Aorta (tissue), 5 donors: ENCODE measurements at places on chromosomes 2 and 18. TPM values are rescaled to one million over a fixed set of nuclear protein-coding genes. Genes with fewer than 3 reads are reported as not detected.
A peak's percentile ranks its signal among the peaks of the same experiment; 100 is the strongest.

UNC80 gene
- not detected for total RNA-seq

MYO7B gene
- total RNA-seq = 2.0 TPM

LIPG gene
- 9.1 TPM for total RNA-seq

FAP gene
- total RNA-seq = 65.8 TPM

SKA1 gene
- 0.42 TPM for total RNA-seq

GRB14 gene
- total RNA-seq = 6.2 TPM

ST6GAL2 gene
- 49.1 TPM for total RNA-seq

CAVIN2 gene
- 23.2 TPM for total RNA-seq

- DNase-seq = no peak
These were observed 103.6 kb downstream of the NXPH2 start for GRCh38 chr2:138676619-138677021.

DNA sequence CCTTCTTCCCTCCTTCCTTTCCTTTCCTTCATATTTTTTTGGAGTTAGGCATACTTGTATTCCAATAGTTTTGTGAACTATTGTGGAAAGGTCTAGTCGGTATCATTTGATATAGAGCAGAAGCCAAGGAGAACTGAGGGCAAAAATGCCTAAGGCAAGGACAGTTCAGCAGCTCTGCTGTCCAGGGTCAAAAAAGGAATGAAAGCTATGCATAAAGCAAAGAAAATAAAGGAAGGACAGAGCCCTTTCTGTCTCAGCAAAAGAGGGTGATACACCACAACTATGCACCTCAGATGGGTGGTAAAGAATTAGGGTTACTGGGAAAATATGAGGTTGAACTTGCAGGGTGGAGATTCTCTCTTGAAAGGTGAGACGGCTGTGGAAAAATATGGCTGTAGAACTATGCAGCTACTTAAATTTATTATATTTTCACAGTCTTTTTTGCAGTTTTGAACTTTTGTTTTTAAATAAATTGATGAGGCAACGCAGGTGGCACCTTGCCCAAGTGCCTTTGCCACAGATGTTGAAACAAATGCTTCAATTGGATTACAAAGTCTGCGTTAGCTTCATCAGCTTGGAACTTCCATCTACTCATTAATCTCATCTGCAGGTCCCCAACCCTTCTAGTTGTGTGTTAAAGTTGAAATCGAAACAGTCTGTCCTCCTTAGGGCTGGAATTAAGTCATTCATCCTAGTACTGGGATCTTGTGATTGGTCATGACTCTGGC is 20.8 kb downstream of the LHCGR start:
- no peak for DNase-seq

DNA sequence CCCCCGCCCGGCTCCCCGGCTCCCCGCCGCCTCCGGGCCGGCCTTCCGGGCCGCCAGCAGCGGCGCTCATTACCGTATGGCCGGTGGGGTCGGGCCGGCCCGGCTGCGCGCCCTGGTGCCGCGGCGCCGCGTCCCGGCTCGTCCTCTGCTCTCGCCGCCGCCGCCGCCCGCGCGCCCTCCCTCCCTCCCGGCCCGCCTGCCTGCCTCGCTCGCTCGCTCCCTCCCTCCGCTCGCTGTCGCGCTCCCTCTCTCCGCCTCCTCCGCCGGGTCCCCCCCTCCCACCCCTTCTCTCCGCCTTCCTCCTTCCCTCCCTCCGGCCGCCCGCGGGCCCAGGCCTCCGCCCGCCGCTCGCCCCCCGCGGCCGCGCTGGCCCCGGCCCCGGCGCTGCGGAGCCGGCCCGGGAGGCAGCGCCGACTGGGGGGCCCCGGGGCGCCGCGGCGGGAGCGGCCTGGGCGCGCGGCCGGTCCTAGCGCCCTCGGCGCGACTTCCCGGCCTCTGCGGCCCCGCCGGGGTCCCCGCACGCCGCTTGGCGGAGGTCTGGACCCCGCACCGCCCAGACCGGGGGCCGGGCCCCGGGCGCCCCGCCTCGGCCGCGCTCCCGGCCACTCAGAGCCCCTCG is at the start of gene DNMT3A:
Gene DNMT3A, minus strand, starts transcription at position 173 of the 619 bp plus-strand sequence. CDS start 27,941 bp downstream, outside the sequence.
- peak; percentile 91 for DNase-seq

DNA sequence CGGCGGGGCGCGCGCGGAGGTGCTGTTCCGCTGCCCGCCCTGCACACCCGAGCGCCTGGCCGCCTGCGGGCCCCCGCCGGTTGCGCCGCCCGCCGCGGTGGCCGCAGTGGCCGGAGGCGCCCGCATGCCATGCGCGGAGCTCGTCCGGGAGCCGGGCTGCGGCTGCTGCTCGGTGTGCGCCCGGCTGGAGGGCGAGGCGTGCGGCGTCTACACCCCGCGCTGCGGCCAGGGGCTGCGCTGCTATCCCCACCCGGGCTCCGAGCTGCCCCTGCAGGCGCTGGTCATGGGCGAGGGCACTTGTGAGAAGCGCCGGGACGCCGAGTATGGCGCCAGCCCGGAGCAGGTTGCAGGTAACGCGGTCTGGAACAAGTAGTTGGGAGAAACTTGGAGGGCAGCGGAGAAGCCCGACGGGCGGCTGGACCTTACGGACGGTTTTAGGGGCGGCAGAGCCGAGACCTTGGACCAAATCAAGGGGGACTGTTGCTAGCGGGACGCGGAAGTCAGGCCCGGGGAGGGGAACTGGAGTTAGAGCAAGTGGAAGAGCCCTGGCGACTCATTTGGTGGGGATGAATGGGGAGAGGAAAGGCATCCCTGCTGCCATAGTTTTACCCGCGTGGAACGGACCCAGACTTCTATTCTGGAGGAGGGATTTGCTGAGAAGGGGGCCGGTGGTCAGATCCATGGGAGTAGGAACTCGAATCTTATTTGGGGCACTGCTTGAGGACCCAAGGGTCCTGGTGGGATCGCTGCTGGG is 573 bp downstream of the IGFBP2 start:
- no peak for DNase-seq

DNA sequence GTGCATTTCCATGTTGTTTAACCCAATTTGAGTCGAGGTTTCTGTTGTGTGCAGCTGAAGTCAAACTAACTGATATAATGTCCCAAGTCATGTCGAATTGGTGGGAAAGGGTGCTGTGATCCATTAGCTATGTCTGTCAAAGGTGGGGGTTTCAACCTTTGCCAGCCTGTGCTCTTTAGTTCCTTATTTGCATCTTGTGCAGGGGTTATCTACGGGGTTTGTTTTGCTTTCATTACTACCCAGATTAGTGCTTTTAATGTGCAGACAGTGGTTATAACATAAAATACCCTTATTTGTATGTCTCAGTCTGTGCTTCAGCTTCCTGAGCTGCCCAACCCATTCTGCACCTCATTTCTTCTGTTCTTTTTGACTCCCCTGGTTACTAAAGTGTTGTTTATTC is 271.9 kb upstream of the CXCR4 start:
- no peak for DNase-seq

GRCh38 chr2:65574993-65575392 is 142.6 kb upstream of the SPRED2 start:
- DNase-seq = no peak

DNA sequence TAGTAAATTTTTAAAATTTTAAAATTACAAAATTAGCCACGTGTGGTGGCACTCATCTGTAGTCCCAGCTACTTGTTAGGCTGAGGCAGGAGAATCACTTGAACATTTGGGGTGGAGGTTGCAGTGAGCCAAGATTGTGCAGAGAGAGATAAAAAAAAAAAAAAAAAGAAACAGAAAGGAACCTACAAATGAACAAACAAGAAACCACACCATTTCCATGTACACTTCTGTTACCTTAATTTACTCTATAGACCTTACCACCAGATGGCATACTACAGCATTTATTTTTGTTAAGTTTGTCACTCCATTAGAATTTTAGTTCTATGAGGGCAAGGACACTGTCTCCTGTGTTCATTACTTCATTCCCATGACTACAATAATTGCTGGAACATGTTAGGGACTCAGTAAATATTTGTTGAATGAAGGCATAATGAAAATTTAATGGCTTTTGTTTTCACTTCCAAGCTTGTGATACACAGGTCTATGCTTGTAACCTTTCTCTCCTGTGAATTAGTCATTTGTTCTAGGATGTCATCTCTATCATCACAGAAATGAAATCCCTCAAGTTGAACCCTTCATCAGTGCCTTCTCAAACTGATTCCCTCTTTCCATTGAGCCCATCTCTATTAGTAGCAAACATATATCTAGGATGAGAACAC is 76.0 kb downstream of the ARHGAP15 start:
- no peak for DNase-seq

GRCh38 chr18:998936-999335 is 94.3 kb downstream of the ADCYAP1 start:
- DNase-seq = no peak

DNA sequence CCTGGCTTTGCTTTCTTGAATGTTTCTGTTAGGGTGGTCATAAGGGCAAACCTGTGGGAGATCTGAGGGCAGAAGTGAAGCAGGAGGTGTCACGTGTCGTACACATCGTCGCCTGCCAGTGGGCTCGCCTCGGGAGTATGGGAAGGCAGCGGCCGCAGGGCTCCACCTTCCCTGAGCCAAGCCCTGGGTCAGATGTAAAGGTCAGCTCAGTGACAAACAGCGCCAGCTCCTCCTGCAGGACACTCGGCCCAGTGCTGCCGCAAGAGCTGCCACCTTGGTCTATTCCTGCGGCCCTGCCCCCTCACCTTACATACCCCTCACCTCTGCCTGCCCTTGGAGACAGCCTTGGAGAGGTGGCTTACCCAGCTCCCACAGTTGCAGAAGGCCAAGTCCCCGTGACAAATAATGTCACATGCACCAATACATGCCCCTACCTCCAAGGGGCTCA is 64.2 kb downstream of the PSMG2 start:
- no peak for DNase-seq

GRCh38 chr2:231347638-231348037 is 47.9 kb upstream of the B3GNT7 start:
- DNase-seq = no peak

DNA sequence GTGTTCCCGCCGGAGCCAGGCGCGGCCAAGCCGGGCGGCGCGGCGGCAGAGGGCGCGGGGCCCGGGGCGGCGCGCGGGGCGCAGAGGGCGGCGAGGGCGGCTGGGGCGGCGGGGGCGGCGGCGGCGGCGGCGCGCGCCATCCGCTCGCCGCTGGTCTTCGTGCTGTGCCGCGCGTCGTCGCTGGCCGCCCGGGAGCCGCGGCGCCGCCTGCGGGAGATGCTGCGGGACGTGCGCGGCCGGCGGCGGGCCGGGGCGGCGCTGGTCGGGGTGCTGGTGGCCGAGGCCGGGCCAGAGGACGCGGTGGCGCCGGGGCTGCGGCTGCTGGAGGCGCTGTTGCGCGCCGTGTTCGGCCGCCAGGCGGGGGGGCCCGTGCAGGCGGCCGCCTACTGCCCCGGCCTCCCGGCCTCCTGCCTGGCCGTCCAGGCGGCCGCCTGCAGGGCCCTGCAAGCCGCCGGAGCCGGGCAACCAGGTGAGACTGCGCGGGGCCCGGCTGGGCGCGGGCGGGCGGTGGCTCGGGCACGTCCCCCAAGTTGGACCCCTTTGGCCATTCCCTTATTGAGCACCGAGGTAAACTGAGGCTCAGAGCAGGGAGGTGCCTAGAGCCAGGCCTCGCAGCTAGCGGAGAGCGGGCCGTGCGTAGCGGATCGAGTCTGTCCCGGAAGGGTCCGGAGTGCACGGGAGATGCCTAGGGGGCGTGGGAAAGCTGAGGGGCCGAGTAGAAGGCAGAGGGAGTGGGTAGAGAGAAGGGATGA is 584 bp downstream of the C2orf72 start:
- DNase-seq = no peak

DNA sequence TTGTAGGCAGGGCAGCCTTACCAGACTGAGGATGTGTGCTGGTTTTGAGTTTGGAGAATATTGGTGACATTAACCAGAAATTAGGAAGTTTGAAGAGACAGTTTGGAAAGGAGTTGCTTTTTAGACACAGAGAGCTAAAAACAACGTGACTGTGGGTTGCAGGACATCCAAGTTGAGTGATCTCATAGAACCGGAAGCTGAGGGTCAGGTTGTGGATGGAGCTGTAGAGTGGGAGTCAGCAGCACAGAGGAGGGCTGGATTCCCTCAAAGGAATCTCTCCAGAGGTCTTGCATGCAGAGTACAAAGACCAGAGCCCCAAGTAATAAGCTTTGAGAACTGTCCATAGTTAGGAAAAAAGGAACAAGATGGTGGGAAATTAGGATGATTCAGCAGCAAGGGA is 9.3 kb downstream of the MAPRE3 start:
- no peak for DNase-seq

- DNase-seq = no peak
These were observed 350.4 kb downstream of the THSD7B start for GRCh38 chr2:137115795-137116089.

DNA sequence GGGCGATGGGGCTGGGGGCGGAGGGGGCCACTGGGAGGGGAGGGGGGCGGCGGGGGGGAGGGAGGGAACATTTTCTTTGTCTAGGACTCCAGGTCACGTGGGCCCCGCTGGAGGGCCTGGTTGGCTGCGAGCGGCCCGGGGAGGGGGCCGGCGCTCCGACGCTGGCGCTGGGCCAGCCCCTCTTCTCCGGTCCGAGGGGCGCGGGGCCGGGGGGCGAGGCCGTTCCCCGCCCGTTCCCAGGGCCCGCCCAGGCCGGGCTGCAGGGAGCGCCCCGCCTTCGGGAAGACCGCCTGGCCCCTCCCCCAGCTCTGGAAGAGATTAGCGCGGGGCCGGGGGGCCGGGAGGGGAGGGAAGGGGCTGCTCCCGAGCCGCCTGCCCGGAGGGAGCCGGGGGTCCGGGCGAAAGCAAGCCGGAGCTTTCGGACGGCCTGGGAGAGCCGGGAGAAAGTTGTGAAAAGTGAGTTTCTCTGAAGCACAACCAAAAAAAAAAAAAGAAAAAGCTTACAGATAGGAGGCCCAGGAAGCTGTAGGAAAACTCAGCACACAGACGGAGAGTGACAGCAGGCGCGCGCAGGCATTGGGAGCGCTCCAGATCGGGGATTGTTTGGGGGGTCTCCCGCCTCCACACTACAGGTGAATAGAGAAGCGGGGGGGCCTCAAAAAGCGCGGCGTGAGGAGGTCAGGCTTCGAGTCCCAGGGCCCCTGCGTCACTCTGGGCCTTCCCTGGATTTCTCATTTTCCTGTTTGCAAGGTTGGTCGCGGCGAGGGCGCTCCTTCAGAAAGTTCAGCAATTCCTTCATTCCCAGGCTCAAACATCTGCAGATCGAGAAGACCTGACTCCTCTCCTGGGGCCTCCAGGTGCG is 84.1 kb upstream of the POMC start:
- DNase-seq = peak; percentile 76

DNA sequence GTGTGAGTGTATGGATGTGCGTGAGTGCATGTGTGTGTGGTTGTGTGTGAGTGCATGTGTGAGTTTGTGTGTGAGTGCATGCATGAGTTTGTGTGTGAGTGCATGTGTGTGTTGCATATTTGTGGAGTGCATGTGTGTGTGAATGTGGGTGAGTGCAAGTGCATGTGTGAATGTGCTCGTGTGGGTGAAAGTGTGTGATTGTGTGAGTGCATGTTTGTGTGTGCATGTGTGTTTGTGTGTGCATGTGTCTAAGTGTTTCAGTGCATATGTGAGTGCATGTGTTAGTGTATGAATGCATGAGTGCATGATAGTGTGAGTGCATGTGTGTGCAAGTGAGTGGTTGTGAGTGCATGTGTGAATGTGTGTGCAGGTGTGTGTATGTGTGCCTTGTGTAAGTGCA is 343.4 kb upstream of the SALL3 start:
- DNase-seq = no peak
